Activated naive CD4-positive, alpha-beta T cell treated with anti-CD3 and anti-CD28 coated beads for 36 hours (primary cell): ENCODE measurements at places on chromosomes 6 and 20. TPM values are rescaled to one million over a fixed set of nuclear protein-coding genes. Genes with fewer than 3 reads are reported as not detected.

DNA sequence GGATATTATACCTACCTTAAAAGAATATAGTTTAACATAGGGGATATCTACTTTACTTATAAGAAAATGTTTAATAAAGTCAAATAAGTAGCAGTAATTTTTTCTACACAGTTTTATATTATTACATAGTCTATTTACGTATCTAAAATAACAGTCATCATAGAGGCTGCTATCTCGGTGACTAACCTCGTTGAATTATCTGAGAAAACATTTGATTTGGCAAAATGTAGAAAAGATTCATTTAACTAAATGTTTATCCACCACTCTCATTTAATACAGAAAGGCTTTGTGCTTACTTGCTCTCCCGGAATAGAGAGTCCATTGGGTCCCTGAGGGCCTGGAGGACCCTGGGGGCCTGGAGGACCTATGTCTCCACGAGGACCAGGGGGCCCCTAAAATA lies 103.6 kb downstream of the COL12A1 start:
- no peak overlapping the region for H3K27ac ChIP-seq
- DNase-seq, result no peak
- H3K4me3 ChIP-seq, result no peak overlapping the region
- no peaks in the 10 kb centered on the region for H3K4me1 ChIP-seq
- H3K27me3 ChIP-seq, result no peaks in the 10 kb centered on the region

The SLC4A11 gene
- total RNA-seq, result 0.72 TPM

DNA sequence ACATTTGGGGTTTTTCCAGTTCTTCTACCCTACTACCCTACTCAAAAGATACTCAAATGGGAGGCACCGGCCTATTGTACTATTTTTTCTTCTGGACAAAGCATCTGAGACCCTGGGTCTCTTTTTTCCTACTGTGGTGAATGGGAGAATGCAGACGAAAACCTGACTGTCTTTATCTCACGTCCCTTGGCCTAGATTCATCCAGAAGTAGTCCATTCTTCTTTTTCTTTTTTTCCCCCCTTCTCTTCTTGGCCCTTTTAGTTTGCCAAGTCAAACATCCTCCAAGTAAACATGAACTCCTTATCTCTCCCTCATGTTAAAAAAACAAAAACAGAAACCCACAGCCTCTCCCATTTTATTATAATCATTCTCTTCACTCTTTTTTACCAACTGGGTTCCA lies 8.7 kb upstream of the ILRUN start:
- DNase-seq, result no peak
- H3K27me3 ChIP-seq, result no peaks in the 10 kb centered on the region
- H3K4me1 ChIP-seq, result no peaks in the 10 kb centered on the region
- H3K27ac ChIP-seq, result no peak overlapping the region

The SUN5 gene
- total RNA-seq, result not detected

GRCh38 chr6:31922942-31923341 lies 4.6 kb upstream of the C2 start:
- no peaks in the 10 kb centered on the region for H3K4me1 ChIP-seq
- peak; percentile 71 for DNase-seq
- H3K27ac ChIP-seq, result no peak overlapping the region
- no peaks in the 10 kb centered on the region for H3K36me3 ChIP-seq
- H3K4me3 ChIP-seq, result no peak overlapping the region

The CRYBG1 gene
- 12.9 TPM for total RNA-seq

- no peaks in the 10 kb centered on the region for H3K4me1 ChIP-seq
- H3K4me3 ChIP-seq, result no peak overlapping the region
- no peaks in the 10 kb centered on the region for H3K36me3 ChIP-seq
- no peak for DNase-seq
- H3K27me3 ChIP-seq, result peaks cover 14% of the 10 kb centered on the region
Observed at GRCh38 chr6:46279874-46280273, 109.1 kb upstream of the ENPP5 start.

The GLYATL3 gene
- not detected for total RNA-seq

DNA sequence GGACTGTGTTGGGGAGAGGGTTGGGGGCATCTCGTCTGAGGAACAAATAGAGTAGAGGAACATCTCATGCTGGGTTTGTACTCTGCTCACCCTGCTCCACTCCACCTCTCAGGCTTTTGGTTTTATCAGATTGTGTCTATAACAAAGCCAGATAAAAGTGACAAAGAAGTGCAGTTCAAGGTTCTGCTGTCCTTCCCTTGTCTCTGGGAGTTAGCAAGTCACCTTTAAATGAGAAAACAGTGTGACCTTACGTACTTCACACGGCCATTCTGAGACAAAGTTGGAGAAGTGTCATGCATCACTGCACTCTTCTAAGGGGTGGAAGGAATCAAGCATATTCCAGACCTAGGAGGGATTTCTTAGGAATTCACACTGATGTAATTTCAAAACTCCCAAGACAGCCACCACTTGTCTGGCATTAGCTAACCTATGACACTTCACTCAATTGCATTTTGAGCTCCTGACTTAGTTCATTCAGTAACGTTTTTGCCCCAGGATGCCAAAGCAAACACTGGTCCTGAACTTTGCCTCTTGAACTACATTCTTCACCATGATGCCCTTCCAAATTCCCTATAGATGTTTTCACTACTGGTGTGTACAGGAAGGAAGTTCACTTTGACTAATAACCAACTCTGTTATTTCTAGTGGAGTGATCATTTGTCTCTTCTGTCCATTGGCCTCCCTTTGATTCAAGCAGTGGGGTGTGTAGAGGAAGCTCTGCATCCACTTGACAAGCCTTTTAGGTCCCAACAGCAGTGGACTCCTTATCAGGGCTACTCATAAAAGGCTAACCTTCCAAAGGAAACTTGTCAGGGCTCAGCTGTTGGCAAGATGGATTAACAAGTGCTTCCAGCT lies 647.6 kb upstream of the FLRT3 start:
- DNase-seq, result no peak
- H3K4me3 ChIP-seq, result no peak overlapping the region
- H3K27ac ChIP-seq, result no peak overlapping the region
- H3K36me3 ChIP-seq, result peaks cover 3% of the 10 kb centered on the region

The SEMG1 gene
- total RNA-seq, result not detected

DNA sequence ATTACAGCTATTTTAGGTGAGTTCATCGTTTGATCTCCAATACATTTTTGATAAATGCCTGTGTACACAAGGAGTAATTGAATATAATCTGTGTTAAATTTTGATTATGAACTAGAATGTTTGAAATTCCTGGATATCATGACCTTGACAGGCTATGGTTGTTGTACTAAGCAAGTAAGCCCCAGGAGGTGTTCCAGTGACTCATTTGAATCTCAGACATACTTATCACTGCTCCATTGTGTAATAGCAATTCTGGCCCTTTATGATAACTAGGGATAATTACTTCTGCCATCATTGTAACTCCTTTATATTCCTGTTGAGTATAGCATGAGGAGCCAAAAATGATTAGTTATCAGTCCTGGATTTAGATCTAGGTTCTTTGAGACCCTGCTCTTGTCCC lies 1424.6 kb upstream of the ADGRB3 start:
- H3K4me3 ChIP-seq, result no peak overlapping the region
- no peak for DNase-seq
- no peak overlapping the region for H3K27ac ChIP-seq
- no peaks in the 10 kb centered on the region for H3K36me3 ChIP-seq
- no peaks in the 10 kb centered on the region for H3K4me1 ChIP-seq

DNA sequence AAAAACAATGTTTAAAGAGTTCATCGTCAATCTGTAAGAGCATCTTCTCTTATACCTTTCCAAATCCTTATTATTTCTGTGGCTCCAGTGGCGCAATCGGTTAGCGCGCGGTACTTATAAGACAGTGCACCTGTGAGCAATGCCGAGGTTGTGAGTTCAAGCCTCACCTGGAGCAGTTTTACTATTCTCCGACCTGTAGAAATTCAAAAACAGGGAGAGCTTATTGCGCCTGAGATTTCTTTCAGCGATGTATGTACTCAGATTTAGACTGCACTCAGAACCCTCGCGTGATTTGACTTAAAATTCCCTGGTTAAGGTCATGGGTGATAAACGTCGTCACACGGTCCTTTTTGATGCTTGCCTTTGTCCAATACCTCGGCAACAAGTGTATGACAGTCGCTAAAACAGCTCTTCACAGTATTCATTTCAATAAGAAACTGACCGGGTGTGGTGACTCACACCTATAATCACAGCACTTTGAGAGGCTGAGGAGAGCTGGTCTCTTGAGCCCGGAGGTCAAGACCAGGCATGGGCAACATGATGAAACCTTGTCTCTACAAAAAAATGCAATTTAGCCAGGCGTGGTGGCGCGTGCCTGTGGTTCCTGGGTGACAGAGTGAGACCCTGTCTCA lies 11.9 kb downstream of the GPX5 start:
- peak; percentile 73 for DNase-seq
- peak overlapping the region; percentile 13 for H3K27ac ChIP-seq
- no peaks in the 10 kb centered on the region for H3K36me3 ChIP-seq
- H3K4me3 ChIP-seq, result peak overlapping the region; percentile 58

The CST7 gene
- 37.8 TPM for total RNA-seq

GRCh38 chr20:55456316-55456940 lies 548.9 kb downstream of the CBLN4 start:
- no peaks in the 10 kb centered on the region for H3K27me3 ChIP-seq
- H3K36me3 ChIP-seq, result no peaks in the 10 kb centered on the region
- H3K4me1 ChIP-seq, result no peaks in the 10 kb centered on the region
- H3K4me3 ChIP-seq, result no peak overlapping the region

The TPBG gene
- not detected for total RNA-seq

- no peaks in the 10 kb centered on the region for H3K27me3 ChIP-seq
- no peak for DNase-seq
- peaks cover under 1% of the 10 kb centered on the region for H3K4me1 ChIP-seq
- H3K4me3 ChIP-seq, result no peak overlapping the region
- no peaks in the 10 kb centered on the region for H3K36me3 ChIP-seq
Observed at GRCh38 chr20:43584448-43585136, 6.1 kb upstream of the IFT52 start.

GRCh38 chr6:130903007-130903406 lies 75.8 kb downstream of the SMLR1 start:
- H3K36me3 ChIP-seq, result peaks cover 3% of the 10 kb centered on the region
- no peak overlapping the region for H3K27ac ChIP-seq

The HLA-DQB2 gene
- not detected for total RNA-seq

DNA sequence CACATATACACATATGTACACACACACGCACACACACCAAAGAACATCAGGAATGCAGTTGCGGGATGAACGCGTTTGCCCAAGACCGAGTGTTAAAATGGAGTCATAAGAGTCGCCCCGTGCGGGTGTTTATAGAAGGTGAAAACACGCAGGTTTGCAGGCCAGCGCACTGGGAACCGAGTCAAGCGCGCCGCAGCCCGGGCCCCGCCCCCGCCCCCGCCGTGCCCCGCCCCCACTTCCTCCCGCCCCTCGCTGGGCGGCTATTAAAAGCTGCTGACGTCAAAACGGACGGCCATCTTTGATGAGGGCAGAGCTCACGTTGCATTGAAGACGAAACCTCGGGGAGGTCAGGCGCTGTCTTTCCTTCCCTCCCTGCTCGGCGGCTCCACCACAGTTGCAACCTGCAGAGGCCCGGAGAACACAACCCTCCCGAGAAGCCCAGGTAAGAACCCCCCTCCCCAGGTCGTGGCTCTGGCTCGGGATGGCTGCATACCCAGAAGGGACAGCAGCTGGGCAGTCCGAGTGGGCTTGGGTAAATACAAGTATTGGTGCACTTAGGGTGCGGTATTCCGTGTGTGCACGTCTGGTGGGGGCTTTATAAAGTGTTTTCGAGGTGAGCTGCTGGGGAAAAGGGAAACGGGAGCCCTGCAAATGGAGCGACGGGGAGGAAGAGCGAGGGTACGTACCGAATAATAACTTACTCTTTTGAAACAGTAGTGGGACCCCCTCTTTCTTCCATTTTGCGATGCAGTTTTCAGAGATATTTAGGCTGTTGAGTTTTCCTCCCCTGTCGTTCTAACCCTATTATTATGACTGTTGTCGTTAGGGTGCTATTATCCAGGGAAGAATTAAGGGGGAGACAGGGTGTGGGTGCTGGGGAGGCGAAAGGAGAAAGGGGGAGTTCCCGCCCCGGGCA lies at the start of gene SNAP25:
Gene SNAP25, plus strand, starts transcription at position 295 of the 916 bp plus-strand sequence. CDS start 56,662 bp downstream, outside the sequence.
- peaks cover 3% of the 10 kb centered on the region for H3K36me3 ChIP-seq
- H3K4me1 ChIP-seq, result peaks cover 13% of the 10 kb centered on the region
- peaks cover 43% of the 10 kb centered on the region for H3K27me3 ChIP-seq
- peak within 1 kb of the TSS; percentile 56 for H3K4me3 ChIP-seq
- no peak within 1 kb of the TSS for H3K27ac ChIP-seq

The C6orf58 gene
- not detected for total RNA-seq

DNA sequence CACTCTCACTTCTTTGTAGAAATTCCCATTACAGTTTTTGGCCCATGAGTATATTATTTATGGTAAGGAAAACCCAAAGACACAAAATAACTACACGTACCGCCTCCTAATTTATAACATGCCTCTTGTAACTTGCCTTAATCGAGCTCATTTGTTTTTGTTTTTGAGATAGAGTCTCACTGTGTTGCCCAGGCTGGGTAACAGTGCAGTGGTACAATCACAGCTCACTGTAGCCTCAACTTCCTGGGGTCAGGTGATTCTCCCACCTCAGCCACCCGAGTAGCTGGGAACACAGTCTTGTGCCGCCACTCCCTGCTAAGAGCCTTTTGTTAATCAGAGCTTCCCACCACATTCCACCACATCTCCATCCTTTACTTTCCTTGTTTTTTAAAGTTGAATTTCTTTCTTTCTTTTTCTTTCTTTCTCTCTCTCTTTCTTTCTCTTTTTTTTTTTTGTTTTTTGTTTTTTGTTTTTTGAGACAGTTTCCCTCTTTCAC lies 15.5 kb downstream of the ASIP start:
- no peak overlapping the region for H3K27ac ChIP-seq
- DNase-seq, result no peak
- H3K4me1 ChIP-seq, result no peaks in the 10 kb centered on the region
- no peaks in the 10 kb centered on the region for H3K36me3 ChIP-seq

The C20orf202 gene
- total RNA-seq, result not detected

- H3K4me1 ChIP-seq, result no peaks in the 10 kb centered on the region
- no peaks in the 10 kb centered on the region for H3K27me3 ChIP-seq
- no peak overlapping the region for H3K4me3 ChIP-seq
- no peak for DNase-seq
- H3K27ac ChIP-seq, result no peak overlapping the region
Observed at GRCh38 chr6:157253699-157254098, 69.6 kb downstream of the TMEM242 start.

DNA sequence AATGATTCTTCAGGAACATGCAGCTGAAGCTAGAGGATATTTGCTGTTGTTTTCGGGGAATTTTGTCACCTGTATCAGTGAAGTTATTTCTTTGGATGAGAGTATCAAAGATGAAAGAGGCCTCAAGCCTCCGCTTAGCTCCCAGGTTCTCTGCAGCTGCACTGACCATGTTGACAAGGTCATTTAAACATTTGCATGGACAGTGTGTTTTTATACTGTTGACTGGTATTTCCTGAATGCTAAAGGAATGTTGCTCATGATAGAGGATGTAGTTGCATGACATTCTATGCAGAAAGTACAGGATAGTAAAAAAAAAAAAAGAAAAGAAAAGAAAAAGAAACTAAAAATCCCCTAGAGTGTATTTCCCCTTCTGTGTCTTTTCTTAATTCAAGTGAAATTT lies 165.6 kb upstream of the LAMP5 start:
- no peaks in the 10 kb centered on the region for H3K4me1 ChIP-seq
- DNase-seq, result no peak
- H3K27me3 ChIP-seq, result no peaks in the 10 kb centered on the region
- no peak overlapping the region for H3K4me3 ChIP-seq
- no peak overlapping the region for H3K27ac ChIP-seq
- H3K36me3 ChIP-seq, result no peaks in the 10 kb centered on the region

The RAB44 gene
- total RNA-seq, result 0.05 TPM
